ENCODE measurements at places on chromosomes 1 and 21. TPM values are rescaled to one million over a fixed set of nuclear protein-coding genes. Genes with fewer than 3 reads are reported as not detected.
A peak's percentile ranks its signal among the peaks of the same experiment; 100 is the strongest.

CACHD1 gene
- total RNA-seq, result 2.2 TPM

GRCh38 chr1:89810302-89810701 is 10.5 kb upstream of the LRRC8D start:
- peaks cover 9% of the 10 kb centered on the region for H3K4me1 ChIP-seq
- H3K27me3 ChIP-seq, result peaks cover 3% of the 10 kb centered on the region
- H3K27ac ChIP-seq, result no peak overlapping the region
- H3K36me3 ChIP-seq, result no peaks in the 10 kb centered on the region

DNA sequence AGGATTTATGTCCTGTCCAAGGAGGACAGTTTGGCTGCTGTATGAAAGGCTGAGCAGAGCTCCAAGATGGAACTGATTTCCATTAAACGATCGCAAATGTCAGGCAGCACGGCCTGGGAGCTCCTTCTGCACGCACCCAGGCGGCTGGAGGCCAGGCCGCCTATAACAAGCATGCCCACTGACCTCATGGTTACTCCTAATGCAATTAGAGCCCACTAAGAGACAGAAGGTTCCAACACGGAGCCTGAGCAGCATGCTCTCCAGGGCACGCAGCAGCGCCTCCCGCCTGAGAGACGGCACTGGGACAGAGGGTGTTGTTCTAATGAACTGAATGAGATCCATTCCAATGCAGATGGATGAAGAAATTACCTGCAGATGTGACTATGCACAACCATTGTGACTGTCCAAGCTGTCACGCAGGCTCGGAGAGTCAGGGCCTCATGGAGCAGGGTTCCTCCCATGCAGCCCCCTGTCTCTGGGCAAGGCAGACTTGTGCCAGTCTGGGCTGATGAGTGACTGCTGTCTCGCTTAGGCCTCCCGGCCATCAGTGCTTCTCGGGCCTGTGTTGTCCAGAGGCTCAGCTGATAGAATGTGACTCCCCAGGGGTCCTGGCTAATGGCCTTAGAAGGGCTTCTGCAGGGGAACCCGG is 25.2 kb upstream of the CDCA8 start:
- no peaks in the 10 kb centered on the region for H3K4me1 ChIP-seq
- no peak overlapping the region for H3K4me3 ChIP-seq
- peaks cover 7% of the 10 kb centered on the region for H3K27me3 ChIP-seq
- DNase-seq, result no peak
- H3K36me3 ChIP-seq, result no peaks in the 10 kb centered on the region

CD5L gene
- not detected for total RNA-seq

DNA sequence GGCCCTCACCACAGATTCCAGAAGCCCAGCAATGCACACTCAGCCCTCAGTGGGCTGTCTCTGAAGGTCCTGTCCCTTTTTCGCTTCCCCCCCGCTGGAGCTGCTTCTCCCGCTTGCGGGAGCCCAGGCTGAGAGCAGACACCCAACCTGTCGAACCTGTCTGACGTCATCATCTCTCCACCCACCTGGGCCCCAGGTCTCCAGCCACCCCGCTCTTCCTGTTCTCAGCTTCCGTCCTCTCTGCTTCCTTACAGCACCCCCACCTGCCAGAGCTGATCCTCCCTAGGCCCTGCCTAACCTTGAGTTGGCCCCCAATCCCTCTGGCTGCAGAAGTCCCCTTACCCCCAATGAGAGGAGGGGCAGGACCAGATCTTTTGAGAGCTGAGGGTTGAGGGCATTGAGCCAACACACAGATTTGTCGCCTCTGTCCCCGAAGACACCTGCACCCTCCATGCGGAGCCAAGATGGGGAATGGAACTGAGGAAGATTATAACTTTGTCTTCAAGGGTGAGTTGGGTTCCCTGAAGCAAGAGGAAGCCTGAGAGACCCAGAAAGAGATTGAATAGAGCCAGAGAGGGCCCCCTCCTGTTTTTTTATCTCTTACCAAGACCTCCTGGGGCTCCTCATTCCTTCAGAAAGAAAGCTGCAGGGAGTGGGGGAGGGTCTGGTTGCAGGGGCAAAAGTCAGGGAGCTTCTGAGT is at the start of gene RAB25:
RAB25 (plus strand) TSS at position 224 of the 700 bp plus-strand sequence; CDS start at position 465, 241 bp downstream.
- no peaks in the 10 kb centered on the region for H3K27me3 ChIP-seq
- H3K4me1 ChIP-seq, result peaks cover 19% of the 10 kb centered on the region
- H3K27ac ChIP-seq, result no peak within 1 kb of the TSS
- no peak within 1 kb of the TSS for H3K4me3 ChIP-seq
- H3K36me3 ChIP-seq, result peaks cover 7% of the 10 kb centered on the region
- DNase-seq, result no peak

DNA sequence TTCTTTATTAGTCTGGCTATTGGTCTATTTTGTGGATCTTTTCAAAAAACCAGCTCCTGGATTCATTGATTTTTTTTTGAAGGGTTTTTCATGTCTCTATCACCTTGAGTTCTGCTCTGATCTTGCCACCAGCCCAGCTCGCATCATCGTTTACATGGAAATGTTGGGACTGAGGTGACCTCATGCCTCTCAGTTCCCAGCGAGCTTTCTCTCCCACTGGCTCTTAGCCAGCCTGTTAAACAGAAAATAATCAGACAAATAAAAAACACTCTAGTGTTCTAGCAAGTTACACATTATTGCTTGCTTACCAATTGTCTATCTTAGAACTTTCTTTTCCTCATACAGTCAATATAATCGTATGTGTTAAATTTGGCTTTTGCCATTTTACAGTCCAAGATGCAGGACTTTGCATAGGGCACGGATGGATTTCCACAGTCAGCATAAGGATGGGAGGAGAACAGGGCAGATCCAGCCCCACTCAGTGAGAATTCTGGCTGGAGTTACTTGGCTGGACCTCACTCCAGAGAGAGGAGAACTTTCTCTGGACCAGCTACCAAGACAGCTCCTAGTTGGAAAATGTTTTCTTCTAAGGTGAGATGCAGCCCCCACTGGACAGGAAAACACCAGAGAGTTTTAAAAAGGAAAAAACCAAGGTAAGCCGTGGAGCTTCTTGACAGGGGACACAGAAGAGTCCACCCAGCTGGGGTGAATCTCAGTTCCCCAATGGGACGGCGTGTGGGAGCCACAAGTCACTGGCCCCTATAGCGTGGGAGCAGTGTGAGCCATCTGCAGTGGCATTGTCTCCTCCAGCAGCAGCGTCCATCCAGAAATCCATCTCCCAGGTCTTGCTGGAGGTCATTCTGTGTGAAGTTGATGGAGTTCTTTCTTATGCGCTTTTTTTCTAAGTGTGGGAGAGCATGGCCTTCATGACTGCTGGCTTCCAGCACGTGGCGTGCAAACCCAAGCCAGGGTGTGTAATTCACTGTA is 17.6 kb downstream of the PGBD2 start:
- H3K27ac ChIP-seq, result no peak overlapping the region
- peaks cover 11% of the 10 kb centered on the region for H3K36me3 ChIP-seq
- H3K27me3 ChIP-seq, result no peaks in the 10 kb centered on the region
- no peak overlapping the region for H3K4me3 ChIP-seq

PRAMEF7 gene
- not detected for total RNA-seq

DNA sequence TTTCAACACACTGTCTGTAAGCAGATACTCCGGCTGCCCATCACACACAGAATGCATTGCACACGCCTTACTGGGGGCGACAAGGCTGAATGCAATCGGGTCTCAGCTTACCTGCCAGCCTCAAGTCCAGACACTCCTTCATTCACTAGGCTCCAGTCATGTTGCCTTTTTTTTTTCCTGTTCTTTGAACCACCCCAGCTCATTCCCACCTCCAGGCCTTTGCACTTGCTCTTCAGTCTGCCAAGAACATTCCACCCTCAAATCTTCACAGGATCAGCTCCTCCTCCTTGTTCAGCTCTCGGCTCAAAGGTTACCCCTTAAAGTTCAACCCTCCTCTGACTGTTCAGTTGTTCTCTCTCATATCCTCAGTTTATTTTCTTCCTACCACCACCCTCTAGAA is 181.9 kb upstream of the ESRRG start:
- no peaks in the 10 kb centered on the region for H3K27me3 ChIP-seq
- no peaks in the 10 kb centered on the region for H3K4me1 ChIP-seq
- H3K4me3 ChIP-seq, result no peak overlapping the region
- DNase-seq, result no peak

BEND5 gene
- total RNA-seq, result 73.6 TPM

SYT11 gene
- total RNA-seq, result 9.2 TPM

IRF6 gene
- total RNA-seq, result 1.2 TPM

PRR9 gene
- not detected for total RNA-seq

- peaks cover 13% of the 10 kb centered on the region for H3K4me1 ChIP-seq
- DNase-seq, result no peak
- no peaks in the 10 kb centered on the region for H3K27me3 ChIP-seq
- H3K27ac ChIP-seq, result peak overlapping the region; percentile 54
Observed at GRCh38 chr1:39562886-39563285, 13.7 kb downstream of the PABPC4 start.

RASAL2 gene
- total RNA-seq, result not detected

GBP3 gene
- total RNA-seq, result 4.7 TPM

DNA sequence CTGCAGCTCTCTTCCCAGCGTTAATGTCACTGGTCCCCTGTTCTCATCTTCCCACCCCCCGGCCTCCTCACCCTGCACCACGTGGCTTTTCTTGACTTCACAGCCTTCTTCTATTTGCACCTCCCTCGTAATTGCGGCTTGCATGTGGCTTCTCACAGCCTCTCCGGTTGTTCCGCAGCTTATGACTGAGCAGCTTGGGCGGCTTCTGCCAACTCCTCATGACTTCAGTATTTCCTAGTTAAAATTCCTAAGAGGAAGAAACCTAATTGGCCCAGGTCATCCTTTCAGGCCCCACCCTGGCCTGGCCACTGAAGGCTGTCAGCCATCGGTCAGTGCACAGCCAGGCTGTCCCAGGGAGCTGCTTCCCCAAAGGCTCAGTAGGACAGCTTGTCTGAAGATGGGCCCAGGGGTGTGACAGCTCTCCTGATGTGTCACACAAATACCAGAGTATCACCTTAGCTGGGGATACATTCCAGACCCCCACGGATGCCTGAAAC is 8.6 kb upstream of the RERE start:
- no peak overlapping the region for H3K4me3 ChIP-seq
- no peak overlapping the region for H3K27ac ChIP-seq
- no peak for DNase-seq
- no peaks in the 10 kb centered on the region for H3K36me3 ChIP-seq

GRCh38 chr1:186099336-186100104 is 275.5 kb downstream of the TPR start:
- no peaks in the 10 kb centered on the region for H3K36me3 ChIP-seq
- no peak overlapping the region for H3K4me3 ChIP-seq
- no peak for DNase-seq
- peaks cover 9% of the 10 kb centered on the region for H3K27me3 ChIP-seq
- no peaks in the 10 kb centered on the region for H3K4me1 ChIP-seq
- H3K27ac ChIP-seq, result no peak overlapping the region

OR2T2 gene
- total RNA-seq, result not detected

- no peaks in the 10 kb centered on the region for H3K36me3 ChIP-seq
- no peak for DNase-seq
- H3K4me1 ChIP-seq, result peaks cover 12% of the 10 kb centered on the region
- peaks cover 2% of the 10 kb centered on the region for H3K27me3 ChIP-seq
Observed at GRCh38 chr1:227791425-227792143, 23.9 kb upstream of the PRSS38 start.

RAB13 gene
- total RNA-seq, result 45.6 TPM

GRCh38 chr1:232966663-232967062 is 16.3 kb downstream of the NTPCR start:
- no peak for DNase-seq
- no peak overlapping the region for H3K27ac ChIP-seq
- peaks cover 30% of the 10 kb centered on the region for H3K4me1 ChIP-seq
- peaks cover 35% of the 10 kb centered on the region for H3K36me3 ChIP-seq
- no peak overlapping the region for H3K4me3 ChIP-seq
- H3K27me3 ChIP-seq, result no peaks in the 10 kb centered on the region

DNA sequence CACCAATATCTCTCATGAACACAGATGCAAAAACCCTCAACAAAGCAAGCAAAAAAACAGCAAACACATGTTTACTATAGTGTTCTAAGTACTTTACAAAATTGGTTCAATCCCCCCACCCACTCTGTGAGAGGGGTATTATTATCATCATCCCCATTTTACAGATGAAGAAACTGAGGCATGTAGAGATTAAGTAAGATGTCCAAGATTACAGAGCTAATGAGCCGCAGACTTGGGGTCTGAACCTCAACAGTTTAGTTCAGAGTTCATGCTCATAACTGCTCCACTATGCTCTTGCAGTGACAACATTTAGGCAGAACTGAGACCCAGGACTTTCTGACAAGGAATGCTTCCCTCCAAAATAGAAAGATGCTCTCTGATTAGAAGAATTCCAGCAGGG is 21.9 kb downstream of the CLSTN1 start:
- peaks cover 5% of the 10 kb centered on the region for H3K36me3 ChIP-seq
- no peak overlapping the region for H3K27ac ChIP-seq
- no peak for DNase-seq
- peaks cover 54% of the 10 kb centered on the region for H3K4me1 ChIP-seq

DNA sequence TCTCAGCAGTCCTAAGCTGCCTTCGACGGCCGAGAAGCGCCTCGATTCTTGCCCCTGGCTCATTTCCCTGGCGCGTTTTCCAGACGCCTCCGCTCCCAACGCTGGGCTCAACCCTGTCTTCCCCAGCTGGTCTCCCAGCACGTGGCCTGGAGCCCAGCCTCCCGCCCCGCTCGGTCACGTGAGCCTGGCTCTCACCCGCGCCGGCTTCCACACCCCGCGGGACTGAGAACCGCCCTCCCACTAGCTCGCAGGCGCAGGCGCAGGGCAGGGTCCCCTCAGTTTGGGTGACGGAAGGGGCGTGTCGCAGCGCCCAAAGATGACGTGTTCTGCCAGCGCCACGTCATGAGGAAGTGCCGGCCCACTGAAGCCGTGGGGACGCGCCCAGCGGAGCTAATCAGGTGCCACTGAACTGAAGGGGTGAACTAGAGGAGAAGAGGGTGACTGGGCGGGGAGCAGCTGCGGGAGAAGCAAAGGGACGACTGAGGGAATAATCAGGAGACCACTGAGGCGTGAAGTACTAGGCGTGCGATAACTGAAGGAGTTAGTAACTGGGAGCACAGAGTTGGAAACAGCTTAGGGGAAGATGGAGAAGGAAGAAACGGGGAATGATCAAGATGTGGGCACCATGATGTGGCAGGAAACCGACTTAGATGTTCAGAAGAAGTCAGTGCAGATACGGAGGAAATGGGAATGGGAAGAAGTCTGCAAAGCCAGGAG is at the start of gene DHDDS:
DHDDS (plus strand) TSS at position 343 of the 717 bp plus-strand sequence. CDS start 625 bp downstream, outside the sequence.
- H3K27ac ChIP-seq, result peak within 1 kb of the TSS; percentile 88
- peak within 1 kb of the TSS; percentile 91 for H3K4me3 ChIP-seq
- DNase-seq, result peak; percentile 98
- peaks cover 19% of the 10 kb centered on the region for H3K4me1 ChIP-seq

GRCh38 chr21:42913476-42913875 is 12.0 kb downstream of the ERVH48-1 start:
- H3K4me1 ChIP-seq, result no peaks in the 10 kb centered on the region
- no peaks in the 10 kb centered on the region for H3K27me3 ChIP-seq
- peaks cover 13% of the 10 kb centered on the region for H3K36me3 ChIP-seq

DNA sequence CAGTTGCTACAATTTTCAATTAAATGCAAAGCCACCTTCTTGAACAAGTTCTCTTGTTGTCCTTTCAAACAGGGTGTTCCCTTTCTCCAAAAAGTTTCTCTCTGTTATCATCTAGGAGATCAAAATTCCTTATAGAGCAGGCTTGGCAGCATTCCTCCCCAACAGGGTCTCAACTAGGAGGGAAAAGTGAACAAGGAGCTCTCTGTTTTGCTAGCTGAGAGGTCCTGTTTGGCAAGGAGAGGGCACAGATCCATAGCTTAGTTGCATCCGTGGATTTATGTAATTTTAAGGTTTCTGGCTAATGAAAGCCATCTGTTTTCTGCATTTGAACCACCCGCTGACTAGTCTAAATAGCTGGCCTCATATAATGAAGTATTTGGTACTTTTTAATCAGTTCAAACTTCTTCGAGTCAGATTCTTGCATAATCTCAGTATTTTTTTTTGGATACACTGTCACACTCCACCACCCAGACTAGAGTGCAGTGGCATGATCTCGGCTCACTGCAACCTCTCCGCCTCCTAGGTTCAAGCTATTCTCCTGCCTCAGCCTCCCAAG is 54.0 kb downstream of the APP start:
- no peaks in the 10 kb centered on the region for H3K36me3 ChIP-seq
- peaks cover 12% of the 10 kb centered on the region for H3K4me1 ChIP-seq
- H3K27ac ChIP-seq, result no peak overlapping the region
- DNase-seq, result no peak
- H3K27me3 ChIP-seq, result no peaks in the 10 kb centered on the region

C1QC gene
- total RNA-seq, result not detected

All from activated CD8-positive, alpha-beta T cell treated with anti-CD3 and anti-CD28 coated beads for 36 hours (primary cell).